ENCODE measurements at places on chromosomes 2 and 18. TPM values are rescaled to one million over a fixed set of nuclear protein-coding genes. Genes with fewer than 3 reads are reported as not detected.

NT5DC4 gene
- not detected for total RNA-seq

SPC25 gene
- 18.7 TPM for total RNA-seq

ADRA2B gene
- total RNA-seq: 0.13 TPM

DTYMK gene
- 137 TPM for total RNA-seq

RGPD3 gene
- 0.13 TPM for total RNA-seq

FIGN gene
- total RNA-seq: 1.5 TPM

ASIC4 gene
- 0.14 TPM for total RNA-seq

RTP5 gene
- not detected for total RNA-seq

NXPH2 gene
- not detected for total RNA-seq

LRRTM1 gene
- total RNA-seq: not detected

SP5 gene
- not detected for total RNA-seq

DLGAP1 gene
- not detected for total RNA-seq

CFAP221 gene
- total RNA-seq: not detected

NCK2 gene
- 20.1 TPM for total RNA-seq

CTNNA2 gene
- total RNA-seq: 0.14 TPM

PROC gene
- 4.6 TPM for total RNA-seq

GPR75 gene
- total RNA-seq: 1.4 TPM

COL6A3 gene
- total RNA-seq: 0.14 TPM

PRR30 gene
- total RNA-seq: not detected

SGPP2 gene
- total RNA-seq: 0.55 TPM

DSG1 gene
- not detected for total RNA-seq

RNF103 gene
- total RNA-seq: 52.7 TPM

DNER gene
- total RNA-seq: 11.1 TPM

EPB41L3 gene
- 0.18 TPM for total RNA-seq

EMILIN1 gene
- total RNA-seq: 0.56 TPM

SERPINB10 gene
- not detected for total RNA-seq

KCNK3 gene
- total RNA-seq: 0.81 TPM

EVA1A gene
- 11.4 TPM for total RNA-seq

CARF gene
- 1.1 TPM for total RNA-seq

CTLA4 gene
- total RNA-seq: not detected

TCF23 gene
- not detected for total RNA-seq

ANAPC1 gene
- 35.5 TPM for total RNA-seq

IL36G gene
- not detected for total RNA-seq

SLC4A5 gene
- 0.11 TPM for total RNA-seq

C2orf15 gene
- total RNA-seq: 0.64 TPM

EGR4 gene
- total RNA-seq: 0.09 TPM

AOX1 gene
- 4.3 TPM for total RNA-seq

ARHGAP25 gene
- total RNA-seq: 0.16 TPM

NBEAL1 gene
- total RNA-seq: 4.4 TPM

ANKRD30B gene
- total RNA-seq: not detected

DCC gene
- not detected for total RNA-seq

RIT2 gene
- total RNA-seq: not detected

SCTR gene
- not detected for total RNA-seq

PSMA8 gene
- not detected for total RNA-seq

DAPL1 gene
- not detected for total RNA-seq

SERPINB8 gene
- total RNA-seq: 7.8 TPM

WNT6 gene
- 0.31 TPM for total RNA-seq

SLC9A2 gene
- 3.7 TPM for total RNA-seq

CTAGE1 gene
- not detected for total RNA-seq

SCG2 gene
- 0.82 TPM for total RNA-seq

ORMDL1 gene
- total RNA-seq: 46.9 TPM

CRYBA2 gene
- not detected for total RNA-seq

APCDD1 gene
- not detected for total RNA-seq

LIPT1 gene
- total RNA-seq: 3.9 TPM

CNDP1 gene
- not detected for total RNA-seq

FBXO41 gene
- 4.4 TPM for total RNA-seq

Measured in A549 treated with GW870086 at 1 μM for 4 hours (cell line).